ENCODE measurements at places on chromosomes 7 and 10.

- no peak for DNase-seq
Observed at GRCh38 chr10:43049081-43049551, 27.8 kb upstream of the RET start.

DNA sequence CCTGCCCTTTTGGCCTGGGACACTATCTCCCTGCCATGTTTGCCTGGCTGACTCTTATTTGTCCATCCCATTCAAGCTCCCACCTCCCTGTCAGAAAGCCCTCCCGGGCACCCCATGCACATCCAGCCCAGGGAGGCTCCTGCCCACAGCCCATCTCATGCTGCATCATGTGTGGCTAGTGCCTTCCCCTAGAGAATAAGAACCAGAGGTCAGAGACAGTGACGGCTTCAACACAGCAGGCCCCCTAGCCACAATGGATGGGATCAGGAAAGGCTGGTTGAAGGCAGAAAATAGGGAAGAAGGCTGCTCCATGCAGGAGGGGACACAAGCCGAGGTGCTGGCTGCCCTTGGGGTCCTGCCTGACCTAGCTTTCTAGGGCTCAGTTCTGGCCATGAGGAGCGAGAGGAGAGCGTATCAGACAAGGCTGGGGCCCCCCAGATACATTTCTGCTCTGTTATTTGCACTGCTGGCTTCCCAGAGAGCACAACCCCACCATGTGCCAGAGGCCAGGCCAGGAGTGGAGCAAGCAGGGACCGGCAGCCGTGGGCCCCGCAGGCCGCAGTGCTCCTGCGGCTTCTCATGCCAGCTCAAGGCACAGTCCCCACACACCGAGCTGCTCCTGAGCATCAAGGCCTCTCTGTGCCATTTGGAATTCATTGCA lies 161.1 kb upstream of the ZMIZ1 start:
- no peak for DNase-seq

DNA sequence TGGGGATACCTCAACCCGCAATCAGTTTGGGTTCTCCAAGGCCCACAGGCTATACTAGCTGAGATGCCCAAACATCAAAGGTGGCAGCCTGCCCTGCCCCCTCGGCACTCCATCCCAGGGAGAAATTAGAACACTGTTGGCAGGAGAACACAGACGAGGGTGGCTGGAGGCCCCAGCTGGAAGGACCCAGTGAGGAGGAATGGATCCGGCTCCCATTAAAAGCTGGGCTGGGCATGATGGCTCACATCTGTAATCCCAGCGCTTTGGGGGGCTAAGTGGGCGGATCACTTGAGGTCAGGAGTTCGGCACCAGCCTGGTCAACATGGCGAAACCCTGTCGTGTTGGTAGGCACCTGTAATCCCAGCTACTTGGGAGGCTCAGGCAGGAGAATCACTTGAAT lies 199.9 kb upstream of the GNAI1 start:
- no peak for DNase-seq

DNA sequence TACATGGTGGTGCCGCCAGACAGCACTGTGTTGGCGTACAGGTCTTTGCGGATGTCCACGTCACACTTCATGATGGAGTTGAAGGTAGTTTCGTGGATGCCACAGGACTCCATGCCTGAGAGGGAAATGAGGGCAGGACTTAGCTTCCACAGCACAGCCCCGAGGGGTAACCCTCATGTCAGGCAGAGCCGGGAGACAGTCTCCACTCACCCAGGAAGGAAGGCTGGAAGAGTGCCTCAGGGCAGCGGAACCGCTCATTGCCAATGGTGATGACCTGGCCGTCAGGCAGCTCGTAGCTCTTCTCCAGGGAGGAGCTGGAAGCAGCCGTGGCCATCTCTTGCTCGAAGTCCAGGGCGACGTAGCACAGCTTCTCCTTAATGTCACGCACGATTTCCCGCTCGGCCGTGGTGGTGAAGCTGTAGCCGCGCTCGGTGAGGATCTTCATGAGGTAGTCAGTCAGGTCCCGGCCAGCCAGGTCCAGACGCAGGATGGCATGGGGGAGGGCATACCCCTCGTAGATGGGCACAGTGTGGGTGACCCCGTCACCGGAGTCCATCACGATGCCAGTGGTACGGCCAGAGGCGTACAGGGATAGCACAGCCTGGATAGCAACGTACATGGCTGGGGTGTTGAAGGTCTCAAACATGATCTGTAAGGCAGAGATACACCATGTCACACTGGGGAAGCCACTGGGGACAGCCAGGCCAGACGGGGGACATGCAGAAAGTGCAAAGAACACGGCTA lies 104.6 kb upstream of the TNRC18 start:
- DNase-seq, result peak; percentile 48

- DNase-seq, result no peak
Observed at GRCh38 chr10:95341716-95342130, 50.9 kb upstream of the PDLIM1 start.

- no peak for DNase-seq
Observed at GRCh38 chr10:48444861-48445841, 138.7 kb downstream of the MAPK8 start.

DNA sequence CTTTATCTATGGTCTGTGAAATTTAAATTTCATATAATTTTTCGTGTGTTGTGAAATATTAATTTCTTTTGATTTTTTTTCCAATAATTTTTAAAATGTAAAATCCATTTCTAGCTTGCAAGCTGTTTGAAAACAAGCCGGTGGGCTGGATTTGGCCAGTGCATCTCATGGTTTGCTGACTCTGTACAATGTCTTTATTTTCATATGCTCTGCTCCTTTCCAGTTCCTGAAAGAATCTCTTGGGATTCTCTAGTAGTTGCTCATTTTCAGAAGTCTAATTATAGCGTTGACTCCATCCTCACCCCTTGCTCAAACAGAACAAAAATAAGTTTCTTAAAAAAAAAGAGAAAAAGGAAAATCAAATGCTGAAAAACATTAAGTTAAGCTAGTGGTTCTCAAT lies 21.4 kb downstream of the UBN2 start:
- DNase-seq, result no peak
